ENCODE measurements at places on chromosomes 5 and 9. TPM values are rescaled to one million over a fixed set of nuclear protein-coding genes. Genes with fewer than 3 reads are reported as not detected.

- no peak for DNase-seq
Measured at GRCh38 chr9:109411069-109411761, 86.9 kb downstream of the PTPN3 start.

PHYHD1 gene
- 21.2 TPM for total RNA-seq

- DNase-seq = no peak
Measured at GRCh38 chr9:13900449-13900848, 413.5 kb downstream of the NFIB start.

DNA sequence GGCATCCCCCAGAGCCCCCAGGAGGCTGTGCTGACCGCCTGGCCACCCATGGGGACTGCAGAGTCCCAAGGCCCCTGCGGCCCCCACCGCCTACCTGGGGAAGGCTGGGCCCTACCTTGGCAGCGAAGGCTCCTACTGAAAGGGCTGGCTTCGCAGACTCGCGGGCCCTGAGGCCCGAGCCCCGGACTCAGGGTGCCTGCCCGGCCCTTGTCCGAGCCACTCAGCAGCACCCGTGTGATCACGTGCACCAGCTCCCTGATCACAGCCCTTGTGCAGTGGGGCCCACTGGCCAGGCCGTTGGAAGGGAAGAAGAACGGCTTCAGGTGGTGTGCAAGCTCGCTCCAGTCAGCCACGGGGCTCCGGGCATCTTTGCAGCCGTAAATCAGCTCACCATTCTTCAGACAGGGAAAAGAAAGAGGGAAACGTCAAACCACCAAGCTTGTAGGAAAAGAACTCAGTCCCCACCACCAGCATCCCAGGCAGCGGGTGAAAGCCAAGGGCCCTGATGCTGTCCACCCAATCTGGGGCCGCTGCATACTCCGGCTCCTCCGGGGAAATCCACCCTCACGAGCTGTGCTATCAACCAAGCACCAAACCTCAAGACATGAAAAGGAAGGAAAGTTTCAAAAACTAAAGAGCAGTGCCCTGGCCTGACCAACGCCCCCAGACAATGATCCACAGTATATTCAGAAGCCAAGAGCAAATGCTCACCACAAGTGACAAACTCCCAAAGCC, 31.9 kb downstream of the IPPK start:
- no peak for DNase-seq

- no peak for DNase-seq
Measured at GRCh38 chr9:105901514-105902109, 207.3 kb downstream of the TMEM38B start.

DNA sequence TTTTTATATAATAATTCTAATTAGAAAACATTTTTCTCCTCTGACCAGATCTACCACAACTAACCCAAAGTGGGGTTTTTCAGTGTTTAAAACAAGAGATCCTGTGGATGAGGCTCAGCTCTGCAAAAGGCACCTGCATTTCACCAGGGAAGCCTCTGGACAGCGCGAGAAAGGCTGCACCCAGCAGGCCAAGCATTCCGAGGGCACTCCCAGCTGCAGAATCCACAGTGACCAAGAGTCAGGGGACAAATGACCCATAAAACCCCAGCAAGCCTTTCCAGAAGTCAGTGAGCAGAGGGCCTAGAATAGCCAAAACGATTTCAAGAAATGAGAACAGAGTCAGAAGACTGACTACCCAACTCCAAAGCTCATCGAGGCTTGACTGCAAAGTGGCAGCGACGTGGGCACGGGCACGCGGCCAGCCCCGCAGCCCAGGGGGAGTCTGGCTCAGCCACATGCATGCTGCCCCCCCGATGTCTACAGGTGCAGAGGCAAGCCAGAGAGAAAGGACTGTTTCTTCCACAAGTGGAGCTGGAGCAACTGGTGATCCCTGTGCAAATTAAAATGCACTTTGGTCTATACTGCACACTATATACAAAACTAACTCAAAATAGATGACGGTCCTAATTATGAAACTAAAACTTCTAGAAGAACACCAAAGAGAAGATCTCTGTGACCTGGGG, 26.2 kb downstream of the TPPP start:
- no peak for DNase-seq

DNA sequence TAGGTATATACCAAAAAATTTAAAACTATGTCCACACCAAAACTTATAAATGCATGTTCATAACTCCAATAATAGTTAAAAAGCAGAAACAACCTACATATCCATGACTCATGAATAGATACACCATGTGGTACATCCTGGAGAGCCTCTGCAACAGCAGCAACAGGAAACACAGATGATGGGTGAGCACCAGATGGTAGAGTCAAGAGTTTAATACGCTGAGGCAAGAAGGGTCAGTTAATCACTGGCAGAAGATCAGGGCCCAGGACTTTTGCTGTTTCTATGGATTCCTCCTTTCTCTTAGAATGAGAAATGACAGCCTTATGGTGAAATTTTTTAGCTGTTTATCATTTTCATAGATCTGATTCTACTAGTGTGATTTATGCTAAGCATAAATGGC, 351.8 kb upstream of the ADAMTSL1 start:
- no peak for DNase-seq

DNA sequence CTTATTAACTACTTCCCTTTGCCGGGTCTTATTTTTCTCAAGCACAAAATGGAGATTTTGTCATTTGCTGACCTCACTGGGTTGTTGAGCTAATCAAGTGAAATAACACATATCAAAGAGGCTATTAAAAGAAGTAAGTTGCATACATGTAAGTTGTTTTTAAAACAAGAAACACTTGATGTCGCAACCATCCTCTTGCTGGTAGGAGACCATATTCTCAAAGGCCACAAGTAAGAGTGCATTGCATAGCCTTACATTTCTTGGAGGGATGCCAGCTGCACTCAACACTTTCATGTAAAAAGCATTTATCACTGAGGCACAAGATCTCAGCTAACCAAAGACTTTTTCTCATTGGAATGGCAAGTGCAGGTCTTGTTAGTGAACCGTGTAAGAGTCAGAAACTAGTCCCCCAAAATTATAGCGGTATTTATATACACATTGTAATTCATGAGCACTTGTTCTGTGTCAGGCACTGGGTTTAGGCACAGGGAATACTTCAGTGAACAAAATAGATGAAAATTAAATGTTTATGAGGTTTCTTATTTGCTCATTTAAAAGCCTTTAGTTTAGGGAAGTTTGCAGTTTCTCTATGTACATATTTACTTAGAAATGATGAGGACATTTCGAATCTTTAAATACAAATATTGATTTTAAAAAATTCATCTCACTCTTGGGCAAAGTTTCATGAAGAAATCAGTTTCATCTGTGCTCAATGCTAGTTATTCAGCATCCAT, 72.0 kb downstream of the ZFAND5 start:
- DNase-seq = no peak

GRCh38 chr5:147957901-147958300, 51.6 kb upstream of the C5orf46 start:
- DNase-seq = no peak

DNA sequence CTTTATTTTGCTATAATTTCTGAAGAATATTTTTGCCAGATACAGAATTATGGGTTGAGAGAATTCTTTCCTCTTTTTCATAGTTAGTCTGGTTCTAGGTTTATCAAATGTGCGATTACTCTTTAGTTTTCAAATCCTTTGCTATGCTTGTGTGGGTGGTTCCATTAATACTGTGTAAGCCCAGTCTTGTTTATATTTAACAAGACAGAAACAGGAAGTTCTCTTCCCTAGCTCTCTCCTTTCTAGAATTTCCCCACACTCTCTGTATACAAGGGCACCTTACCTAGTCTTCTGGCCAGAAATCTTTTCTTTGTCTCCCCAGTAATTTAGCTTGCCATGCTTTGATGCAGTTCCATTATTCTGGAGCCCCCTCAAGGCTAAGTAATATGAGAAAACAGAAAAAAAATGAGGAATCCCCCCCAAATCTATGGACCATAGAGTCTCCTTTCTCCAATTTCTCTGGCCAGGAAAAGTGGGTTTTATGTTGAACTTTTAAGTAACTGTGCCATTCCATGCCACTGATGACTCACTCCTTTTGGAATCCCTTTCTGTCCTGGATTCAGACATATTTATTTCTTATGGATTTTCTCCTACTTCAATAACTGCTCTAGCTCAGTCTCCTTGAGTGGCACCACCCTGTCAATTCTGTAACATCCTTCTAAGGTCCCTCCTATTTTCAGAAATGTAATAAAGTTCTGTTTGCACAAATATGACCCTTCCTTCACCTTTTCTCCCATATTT, 1714.1 kb downstream of the EFNA5 start:
- peak; percentile 7 for DNase-seq

RMRP gene
- 10,636 TPM for total RNA-seq

DNA sequence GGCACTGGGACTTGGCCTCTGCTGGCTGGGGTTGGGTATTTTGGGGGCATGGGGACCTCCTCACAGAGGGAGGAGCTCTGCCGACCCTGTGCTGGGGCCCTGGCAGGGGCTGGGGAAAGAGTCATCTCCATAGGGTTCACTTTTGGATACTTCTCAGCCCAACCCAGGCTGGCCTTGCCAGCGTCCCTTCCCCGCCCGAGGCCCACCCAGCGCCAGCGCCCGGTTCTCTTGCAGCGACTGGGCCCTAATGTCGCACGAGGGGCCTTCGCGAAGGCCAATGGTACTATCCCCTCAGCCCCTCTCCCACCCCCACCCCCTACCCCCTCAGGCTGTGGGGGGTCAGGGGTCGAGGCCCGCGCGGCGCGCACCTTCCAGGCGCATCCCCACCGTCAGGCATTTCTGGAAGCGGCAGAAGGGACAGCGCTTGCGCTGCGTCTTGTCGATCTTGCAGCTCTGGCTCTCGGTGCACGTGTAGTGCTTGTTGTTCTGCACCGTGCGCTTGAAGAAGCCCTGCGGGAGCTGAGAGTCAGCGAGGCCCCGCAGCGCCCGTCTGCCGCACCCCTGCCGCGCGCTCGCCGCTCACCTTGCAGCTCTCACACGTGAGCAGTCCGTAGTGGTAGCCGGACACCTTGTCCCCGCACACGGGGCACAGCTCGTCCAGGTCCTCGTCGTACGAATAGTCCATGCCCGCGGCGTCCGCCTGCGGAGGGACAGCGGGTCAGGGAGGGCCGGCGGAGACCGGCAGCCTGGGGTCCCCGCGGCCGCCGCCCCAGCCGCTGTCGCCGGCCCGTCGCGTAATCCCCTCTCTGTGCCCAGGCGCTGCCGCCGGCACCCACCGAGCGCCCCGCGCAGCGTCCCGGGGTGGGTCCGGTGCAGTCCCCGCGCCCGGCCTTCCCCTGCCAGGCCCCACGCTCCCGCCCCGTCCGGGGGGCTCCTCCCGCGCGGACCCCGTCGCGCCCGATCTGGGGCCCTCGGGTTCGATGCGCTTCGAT, 4.2 kb downstream of the NR5A1 start:
- DNase-seq = no peak

DNA sequence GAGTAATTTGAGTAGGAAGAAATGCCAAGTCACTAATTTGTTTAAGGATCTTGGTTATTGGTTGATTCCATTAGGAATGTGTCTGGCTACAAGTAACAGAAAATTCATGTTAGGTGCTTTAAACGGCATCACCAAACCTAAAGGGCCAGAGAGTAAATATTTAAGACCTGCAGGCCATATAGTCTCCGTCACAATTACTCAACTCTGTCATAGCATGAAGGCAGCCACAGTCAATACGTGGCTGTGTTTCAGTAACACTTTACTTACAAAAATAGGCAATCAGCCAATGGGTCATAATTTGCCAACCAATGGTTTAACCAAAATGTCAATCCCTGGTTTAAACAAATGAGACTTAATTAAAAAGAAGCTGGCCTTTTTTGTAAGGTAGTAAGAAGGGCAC, 98.5 kb downstream of the ARL15 start:
- DNase-seq = no peak

DNA sequence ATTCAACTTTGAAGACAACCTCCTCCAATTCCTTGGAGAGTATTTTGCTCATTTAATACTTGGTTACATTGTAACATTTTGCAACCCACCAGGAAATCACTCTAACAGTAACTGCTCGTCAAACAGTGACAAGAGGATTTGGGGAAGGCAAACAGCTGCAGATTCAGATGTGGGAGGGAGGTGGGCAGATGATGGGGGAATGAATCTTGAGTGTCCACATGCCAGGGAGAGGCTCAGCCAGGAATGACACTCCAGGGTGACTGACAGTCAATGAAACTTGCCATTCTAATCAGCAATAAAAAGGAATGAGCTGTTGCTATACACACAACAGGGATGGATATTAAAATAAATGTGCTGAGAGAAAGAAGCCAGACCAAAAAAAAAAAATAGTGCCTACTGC, 97.7 kb upstream of the ANKRD55 start:
- no peak for DNase-seq

DNA sequence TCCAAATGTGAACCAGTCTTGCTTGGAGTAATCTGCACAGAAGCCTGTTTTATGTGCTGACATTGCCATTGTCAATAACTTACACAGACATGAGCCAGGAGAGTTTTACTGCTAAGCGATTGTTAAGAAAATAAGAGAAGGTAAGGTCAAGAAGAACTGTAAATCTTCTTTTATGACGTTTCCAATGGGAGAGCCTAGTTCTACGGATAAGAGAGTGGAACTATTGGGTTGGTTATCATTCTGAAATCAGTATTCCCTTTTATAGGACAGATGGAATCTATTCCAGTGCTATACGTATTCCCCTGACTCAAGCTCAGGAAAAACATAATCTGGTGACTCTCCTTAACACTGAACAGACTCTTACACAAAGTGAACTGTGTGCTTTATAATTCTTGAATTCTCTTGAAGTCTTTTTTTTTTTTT, 137.9 kb upstream of the OTULINL start:
- no peak for DNase-seq

DNA sequence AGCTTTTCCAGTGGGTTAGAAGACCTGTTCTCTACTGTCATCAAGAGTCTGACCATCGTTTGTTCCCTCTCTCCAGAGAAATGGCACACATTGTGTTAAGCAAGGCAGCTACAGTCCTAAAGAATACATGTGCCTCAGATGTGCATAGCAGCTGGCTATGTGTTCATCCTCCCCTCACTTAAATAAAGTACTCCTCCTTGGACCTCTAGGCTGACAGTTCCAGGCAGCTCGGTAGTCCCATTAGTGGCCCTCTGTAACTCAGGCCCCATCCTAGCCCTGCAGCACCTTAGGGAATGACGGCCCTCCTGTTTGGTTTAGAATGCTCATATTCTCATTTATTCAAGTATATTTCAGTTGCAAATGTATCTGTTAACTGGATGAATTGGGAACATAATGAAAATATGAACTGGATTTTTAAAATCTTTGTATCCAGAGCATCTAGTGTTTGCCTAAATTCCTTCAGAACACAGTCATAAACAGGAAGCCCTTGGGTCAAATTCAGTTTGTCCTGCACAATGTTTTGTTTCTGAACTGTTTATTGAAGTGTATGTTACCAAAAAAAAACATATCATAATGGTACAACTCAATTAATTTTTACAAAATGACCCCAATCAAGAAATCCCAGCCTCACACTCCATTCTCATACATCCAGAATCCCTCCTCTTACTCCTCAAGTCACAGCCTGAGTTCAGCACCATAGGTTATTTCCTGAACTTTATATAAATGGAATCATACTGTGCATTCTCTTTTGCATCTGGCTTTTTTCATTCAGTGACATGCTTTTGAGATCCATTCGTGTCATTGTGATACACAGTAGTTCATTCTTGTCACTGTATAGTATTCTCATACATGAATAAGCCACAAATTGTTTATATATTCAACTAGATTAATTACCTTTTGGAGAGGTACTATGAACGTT, 1.6 kb upstream of the ASPN start:
- no peak for DNase-seq

- DNase-seq = no peak
Measured at GRCh38 chr5:151159649-151160373, 2.2 kb upstream of the ANXA6 start.
